ENCODE measurements at places on chromosomes 3 and 15. TPM values are rescaled to one million over a fixed set of nuclear protein-coding genes. Genes with fewer than 3 reads are reported as not detected.

GRCh38 chr15:90326441-90326840 lies 25.6 kb upstream of the ZNF774 start:
- no peak for DNase-seq
- H3K4me1 ChIP-seq, result no peaks in the 10 kb centered on the region
- H3K27ac ChIP-seq, result no peak overlapping the region
- no peaks in the 10 kb centered on the region for H3K36me3 ChIP-seq
- no peaks in the 10 kb centered on the region for H3K27me3 ChIP-seq
- no peak overlapping the region for H3K4me3 ChIP-seq

- no peaks in the 10 kb centered on the region for H3K4me1 ChIP-seq
- no peak overlapping the region for H3K27ac ChIP-seq
- no peak for DNase-seq
- H3K36me3 ChIP-seq, result peaks cover 27% of the 10 kb centered on the region
- H3K27me3 ChIP-seq, result no peaks in the 10 kb centered on the region
Observed at GRCh38 chr15:89172921-89173320, 48.5 kb downstream of the RLBP1 start.

- H3K4me3 ChIP-seq, result no peak overlapping the region
- no peak overlapping the region for H3K27ac ChIP-seq
- H3K27me3 ChIP-seq, result peaks cover 5% of the 10 kb centered on the region
- no peak for DNase-seq
- H3K4me1 ChIP-seq, result no peaks in the 10 kb centered on the region
Observed at GRCh38 chr15:61137105-61137792, 91.9 kb downstream of the RORA start.

- DNase-seq, result no peak
- H3K36me3 ChIP-seq, result no peaks in the 10 kb centered on the region
- no peak overlapping the region for H3K27ac ChIP-seq
- no peaks in the 10 kb centered on the region for H3K27me3 ChIP-seq
- no peaks in the 10 kb centered on the region for H3K4me1 ChIP-seq
Observed at GRCh38 chr3:108357042-108357441, 60.7 kb downstream of the HHLA2 start.

- no peaks in the 10 kb centered on the region for H3K27me3 ChIP-seq
- H3K36me3 ChIP-seq, result no peaks in the 10 kb centered on the region
- no peak for DNase-seq
Observed at GRCh38 chr3:144770915-144771351, 799.3 kb downstream of the DIPK2A start.

GRCh38 chr3:42438758-42439157 lies 28.3 kb upstream of the LYZL4 start:
- no peaks in the 10 kb centered on the region for H3K27me3 ChIP-seq
- H3K36me3 ChIP-seq, result no peaks in the 10 kb centered on the region
- no peaks in the 10 kb centered on the region for H3K4me1 ChIP-seq
- no peak for DNase-seq
- H3K27ac ChIP-seq, result no peak overlapping the region
- no peak overlapping the region for H3K4me3 ChIP-seq

GRCh38 chr3:45440131-45440530 lies 51.8 kb downstream of the LARS2 start:
- H3K27ac ChIP-seq, result no peak overlapping the region
- no peaks in the 10 kb centered on the region for H3K27me3 ChIP-seq
- H3K4me3 ChIP-seq, result no peak overlapping the region
- no peaks in the 10 kb centered on the region for H3K36me3 ChIP-seq
- no peaks in the 10 kb centered on the region for H3K4me1 ChIP-seq

IRAK2 gene
- total RNA-seq, result 4.7 TPM

UROC1 gene
- total RNA-seq, result not detected

DNA sequence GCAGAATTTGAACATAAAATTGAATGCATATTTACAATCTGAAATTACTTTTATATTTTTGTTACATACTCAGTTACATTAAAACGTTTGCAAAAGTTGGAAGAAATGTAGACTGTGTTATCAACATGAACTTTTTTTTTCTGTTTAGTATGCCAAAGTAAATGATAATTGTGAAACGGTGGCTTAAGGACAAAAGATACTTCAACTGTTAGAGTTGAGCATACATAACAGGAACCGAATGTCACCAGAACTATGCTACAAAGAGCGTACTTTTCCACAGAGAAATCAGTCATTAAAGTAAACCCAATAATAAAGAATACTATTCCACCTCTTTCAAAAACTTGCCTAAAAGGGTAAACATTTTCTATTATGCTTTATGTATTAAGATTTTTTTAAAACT lies 14.3 kb upstream of the DHX36 start:
- H3K4me3 ChIP-seq, result no peak overlapping the region
- H3K27ac ChIP-seq, result no peak overlapping the region
- DNase-seq, result no peak
- no peaks in the 10 kb centered on the region for H3K36me3 ChIP-seq
- no peaks in the 10 kb centered on the region for H3K27me3 ChIP-seq

GRCh38 chr3:189404024-189404423 lies 227.2 kb upstream of the TP63 start:
- no peaks in the 10 kb centered on the region for H3K27me3 ChIP-seq
- DNase-seq, result no peak
- no peaks in the 10 kb centered on the region for H3K36me3 ChIP-seq

DNA sequence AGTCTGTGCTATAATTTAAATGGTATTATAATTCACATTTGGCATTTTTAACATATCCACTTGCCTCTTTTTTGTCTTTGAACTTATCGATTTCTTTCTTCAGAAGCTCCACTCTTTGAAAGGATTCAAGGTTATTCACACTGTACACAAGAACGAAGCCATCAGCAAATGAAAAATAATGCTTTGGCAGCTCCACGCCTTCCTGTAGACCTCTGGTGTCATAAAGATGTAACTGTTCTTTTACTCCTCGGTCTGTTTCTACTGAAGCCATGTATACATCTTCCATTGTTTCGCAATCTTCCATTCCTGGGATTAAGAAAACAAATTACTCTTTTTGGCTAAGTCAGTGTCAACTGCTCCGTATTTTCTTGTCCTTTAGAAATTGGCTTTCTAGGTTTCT lies 16.0 kb downstream of the NKIRAS1 start:
- no peaks in the 10 kb centered on the region for H3K27me3 ChIP-seq
- no peak overlapping the region for H3K4me3 ChIP-seq
- DNase-seq, result no peak
- H3K4me1 ChIP-seq, result no peaks in the 10 kb centered on the region
- H3K27ac ChIP-seq, result no peak overlapping the region

- H3K27ac ChIP-seq, result no peak within 1 kb of the TSS
- H3K4me1 ChIP-seq, result no peaks in the 10 kb centered on the region
- no peaks in the 10 kb centered on the region for H3K36me3 ChIP-seq
- no peak within 1 kb of the TSS for H3K4me3 ChIP-seq
Observed at GRCh38 chr15:79431636-79432344, at the start of gene MINAR1. Gene MINAR1 (plus strand): TSS chr15:79432336. CDS start chr15:79456148, 23,812 bp downstream.

ZBTB47 gene
- 0.38 TPM for total RNA-seq

- no peak overlapping the region for H3K27ac ChIP-seq
- no peak overlapping the region for H3K4me3 ChIP-seq
- no peaks in the 10 kb centered on the region for H3K36me3 ChIP-seq
- H3K27me3 ChIP-seq, result no peaks in the 10 kb centered on the region
Observed at GRCh38 chr15:89058876-89059405, 29.3 kb upstream of the ABHD2 start.

GRCh38 chr3:59655418-59656015 lies 605.7 kb upstream of the CFAP20DC start:
- no peaks in the 10 kb centered on the region for H3K4me1 ChIP-seq
- no peak overlapping the region for H3K4me3 ChIP-seq
- no peak for DNase-seq
- H3K27ac ChIP-seq, result no peak overlapping the region
- H3K36me3 ChIP-seq, result no peaks in the 10 kb centered on the region

GRCh38 chr15:43204016-43204901 lies 16.6 kb downstream of the EPB42 start:
- no peaks in the 10 kb centered on the region for H3K4me1 ChIP-seq
- H3K27ac ChIP-seq, result no peak overlapping the region
- H3K36me3 ChIP-seq, result no peaks in the 10 kb centered on the region
- peak; percentile 29 for DNase-seq

DNA sequence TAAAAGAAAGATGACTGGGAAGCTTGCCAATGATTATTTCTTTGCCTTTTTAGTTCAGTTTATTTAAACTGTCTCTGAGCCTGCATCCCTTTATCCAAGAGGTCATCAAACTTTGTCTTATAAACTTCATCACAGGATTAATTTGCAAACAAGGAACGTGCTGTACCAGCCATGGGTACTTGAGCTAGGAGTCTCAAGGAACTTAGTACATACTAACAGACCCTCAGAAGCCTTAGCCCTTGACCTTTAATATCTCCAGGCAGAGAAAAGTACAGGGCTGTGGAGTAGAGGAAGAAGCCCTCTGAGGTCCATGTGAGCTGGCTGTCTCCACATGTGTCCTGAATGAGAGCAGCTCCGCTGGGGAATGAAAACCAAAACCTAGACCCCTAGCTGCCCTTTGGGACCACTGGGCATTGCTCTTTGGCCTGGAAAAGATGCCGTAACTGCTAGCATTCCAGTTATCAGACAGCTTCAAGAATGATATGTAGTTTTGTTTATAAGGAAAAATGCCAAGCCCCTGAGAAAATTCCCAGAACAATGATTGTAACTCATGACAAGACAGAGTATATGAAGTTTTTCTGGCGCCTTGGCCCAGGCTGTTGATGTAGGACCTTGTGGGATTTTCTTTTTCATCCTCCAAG lies 92.1 kb downstream of the ASB7 start:
- no peaks in the 10 kb centered on the region for H3K4me1 ChIP-seq
- H3K27ac ChIP-seq, result no peak overlapping the region
- no peaks in the 10 kb centered on the region for H3K36me3 ChIP-seq
- H3K27me3 ChIP-seq, result no peaks in the 10 kb centered on the region
- H3K4me3 ChIP-seq, result no peak overlapping the region

DNA sequence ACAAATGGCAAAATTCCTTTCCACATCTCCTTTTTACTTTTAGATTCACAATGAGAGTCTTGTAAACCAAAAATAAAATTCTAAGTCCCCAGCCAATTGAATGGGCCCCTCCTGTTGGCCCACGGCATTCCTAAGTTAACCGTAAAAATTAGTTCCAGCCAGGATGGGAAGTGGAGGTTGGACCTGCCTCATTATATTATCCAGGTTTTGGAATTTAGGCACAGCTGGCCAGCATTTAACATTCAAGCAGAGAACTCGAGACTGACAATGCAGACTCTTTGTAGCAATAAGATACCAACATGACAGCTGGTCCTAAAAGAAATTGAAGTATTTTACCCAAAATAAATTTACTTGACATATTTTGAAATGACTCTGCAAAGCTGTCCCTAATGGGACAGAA lies 321.0 kb upstream of the NAALADL2 start:
- H3K27me3 ChIP-seq, result no peaks in the 10 kb centered on the region
- H3K27ac ChIP-seq, result no peak overlapping the region
- no peaks in the 10 kb centered on the region for H3K4me1 ChIP-seq
- DNase-seq, result no peak

DNA sequence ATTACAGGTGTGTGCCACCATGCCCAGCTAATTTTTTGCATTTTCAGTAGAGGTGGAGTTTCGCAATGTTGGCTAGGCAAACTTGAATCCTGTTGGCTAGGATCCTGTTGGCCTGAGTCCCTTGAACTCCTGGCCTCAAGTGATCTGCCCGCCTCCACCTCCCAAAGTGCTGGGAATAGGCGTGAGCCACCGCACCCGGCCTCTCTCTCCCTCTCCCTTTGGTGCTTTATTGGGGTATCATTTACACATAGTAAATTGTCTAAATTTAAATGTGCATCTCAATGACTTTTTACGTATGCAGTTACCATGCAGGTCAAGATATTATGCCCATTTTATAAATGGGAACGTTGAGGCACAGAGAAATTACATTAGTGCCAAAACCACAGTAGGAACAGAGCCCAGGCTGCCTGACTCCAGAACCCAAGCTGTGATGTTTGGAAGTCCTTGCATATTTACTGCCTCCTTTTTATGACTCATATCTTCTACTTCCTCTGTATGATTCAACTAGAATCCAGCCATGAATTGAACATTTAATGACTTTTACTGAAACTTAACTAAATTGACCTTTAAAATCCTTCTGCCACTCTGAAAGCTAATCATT lies 34.0 kb upstream of the RPP14 start:
- peaks cover 8% of the 10 kb centered on the region for H3K36me3 ChIP-seq
- H3K27ac ChIP-seq, result no peak overlapping the region
- H3K4me1 ChIP-seq, result no peaks in the 10 kb centered on the region
- DNase-seq, result no peak
- no peaks in the 10 kb centered on the region for H3K27me3 ChIP-seq

GRCh38 chr15:42046597-42046996 lies 25.8 kb upstream of the PLA2G4E start:
- H3K27ac ChIP-seq, result no peak overlapping the region
- H3K4me1 ChIP-seq, result no peaks in the 10 kb centered on the region
- H3K36me3 ChIP-seq, result no peaks in the 10 kb centered on the region
- no peaks in the 10 kb centered on the region for H3K27me3 ChIP-seq

GRCh38 chr15:90561344-90562244 lies 31.9 kb downstream of the CRTC3 start:
- no peaks in the 10 kb centered on the region for H3K27me3 ChIP-seq
- peak overlapping the region; percentile 68 for H3K27ac ChIP-seq
- no peaks in the 10 kb centered on the region for H3K36me3 ChIP-seq
- no peak overlapping the region for H3K4me3 ChIP-seq

DNA sequence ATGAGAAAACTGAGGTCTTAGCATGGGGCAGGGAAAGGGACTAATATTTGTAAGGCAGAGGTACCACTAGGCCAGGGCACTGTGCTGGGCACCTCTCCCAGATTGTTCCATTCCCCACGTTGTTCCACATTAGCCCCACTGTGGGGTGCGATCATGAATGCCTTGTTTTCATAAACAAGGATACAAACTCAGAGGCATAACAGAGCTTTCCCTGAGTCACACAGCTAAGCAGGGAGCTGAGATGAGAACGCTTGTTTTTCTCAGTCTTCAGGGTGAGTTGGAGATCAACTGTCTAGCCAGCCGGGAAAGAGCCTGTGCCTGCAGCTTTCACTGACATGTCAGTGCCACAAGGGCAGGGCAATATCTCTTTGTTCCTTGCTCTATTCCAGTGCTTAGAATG lies 47.9 kb upstream of the ITGA11 start:
- peaks cover 3% of the 10 kb centered on the region for H3K27me3 ChIP-seq
- H3K4me1 ChIP-seq, result no peaks in the 10 kb centered on the region
- H3K4me3 ChIP-seq, result no peak overlapping the region
- H3K27ac ChIP-seq, result no peak overlapping the region
- DNase-seq, result no peak
- no peaks in the 10 kb centered on the region for H3K36me3 ChIP-seq

- no peak overlapping the region for H3K27ac ChIP-seq
- H3K4me3 ChIP-seq, result no peak overlapping the region
- no peaks in the 10 kb centered on the region for H3K36me3 ChIP-seq
Observed at GRCh38 chr3:164352991-164353390, 725.3 kb downstream of the SI start.

- H3K27ac ChIP-seq, result no peak overlapping the region
- H3K4me1 ChIP-seq, result no peaks in the 10 kb centered on the region
- H3K36me3 ChIP-seq, result no peaks in the 10 kb centered on the region
- H3K27me3 ChIP-seq, result no peaks in the 10 kb centered on the region
- no peak for DNase-seq
Observed at GRCh38 chr3:69547461-69547880, 161.6 kb upstream of the FRMD4B start.

HAPLN3 gene
- 64.0 TPM for total RNA-seq

- H3K4me3 ChIP-seq, result no peak overlapping the region
- no peak for DNase-seq
- H3K4me1 ChIP-seq, result no peaks in the 10 kb centered on the region
- H3K27ac ChIP-seq, result no peak overlapping the region
- no peaks in the 10 kb centered on the region for H3K36me3 ChIP-seq
Observed at GRCh38 chr3:194521510-194522260, 34.9 kb upstream of the ATP13A3 start.
